ENCODE measurements at places on chromosomes 13 and 19.
A peak's percentile ranks its signal among the peaks of the same experiment; 100 is the strongest.

GRCh38 chr13:51541809-51542258, 42.4 kb upstream of the WDFY2 start:
- no peak for DNase-seq

GRCh38 chr13:110331362-110331761, 24.3 kb downstream of the COL4A2 start:
- DNase-seq = no peak

DNA sequence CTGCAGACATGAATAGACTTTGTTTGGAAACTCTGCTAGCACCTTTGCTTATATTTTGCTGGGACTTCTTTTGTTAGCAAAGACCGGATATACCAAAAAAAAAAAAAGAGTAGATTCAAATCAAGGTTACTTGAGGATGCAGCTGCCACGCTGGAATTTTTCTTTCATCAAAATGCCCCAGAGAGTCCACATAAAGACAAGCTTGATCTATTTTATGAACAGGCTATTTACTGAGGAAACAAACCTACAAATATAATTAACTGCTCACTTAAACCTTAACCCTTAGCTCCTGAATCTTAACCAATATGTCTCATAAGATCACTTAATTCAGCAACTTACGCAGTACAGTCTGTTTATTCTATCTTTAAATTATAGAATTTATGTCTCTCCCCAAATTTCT, 27.1 kb upstream of the DOCK9 start:
- peak; percentile 86 for DNase-seq

GRCh38 chr13:113475911-113476310, 14.6 kb downstream of the DCUN1D2 start:
- DNase-seq = no peak

- DNase-seq = no peak
Observed at GRCh38 chr13:25080773-25081172, 15.2 kb upstream of the PABPC3 start.

DNA sequence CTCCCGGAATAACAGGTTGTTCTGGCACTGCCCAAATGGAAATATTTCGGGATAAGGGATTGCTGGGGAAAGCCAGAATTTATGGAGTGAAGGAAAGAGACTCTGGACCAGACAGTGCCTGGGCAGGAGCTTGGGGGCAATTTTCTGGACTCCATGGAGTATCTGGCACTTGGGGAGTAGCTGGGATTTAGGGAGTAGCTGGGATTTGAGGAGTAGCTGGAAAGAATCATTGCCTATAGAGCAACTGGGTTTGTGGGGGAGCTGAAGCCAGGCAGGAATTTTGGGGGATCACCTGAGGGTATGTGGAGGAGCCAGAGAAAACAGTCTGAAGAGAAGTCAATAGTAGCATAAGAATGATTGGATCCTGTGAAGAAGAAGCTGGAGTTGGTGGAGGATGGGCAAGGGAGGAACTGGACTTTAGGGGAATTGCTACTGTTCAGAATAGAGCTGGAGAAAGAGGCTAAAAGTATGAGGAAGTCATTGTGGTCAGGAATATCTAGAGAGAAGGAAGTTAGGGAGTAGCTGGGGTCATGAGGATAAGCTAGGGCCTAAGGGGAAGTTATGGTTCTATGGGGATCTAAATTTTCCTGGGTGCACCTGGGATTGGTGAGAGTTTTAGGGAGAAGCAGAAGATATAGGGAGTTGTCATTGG, 14.8 kb downstream of the FSD1 start:
- no peak for DNase-seq

DNA sequence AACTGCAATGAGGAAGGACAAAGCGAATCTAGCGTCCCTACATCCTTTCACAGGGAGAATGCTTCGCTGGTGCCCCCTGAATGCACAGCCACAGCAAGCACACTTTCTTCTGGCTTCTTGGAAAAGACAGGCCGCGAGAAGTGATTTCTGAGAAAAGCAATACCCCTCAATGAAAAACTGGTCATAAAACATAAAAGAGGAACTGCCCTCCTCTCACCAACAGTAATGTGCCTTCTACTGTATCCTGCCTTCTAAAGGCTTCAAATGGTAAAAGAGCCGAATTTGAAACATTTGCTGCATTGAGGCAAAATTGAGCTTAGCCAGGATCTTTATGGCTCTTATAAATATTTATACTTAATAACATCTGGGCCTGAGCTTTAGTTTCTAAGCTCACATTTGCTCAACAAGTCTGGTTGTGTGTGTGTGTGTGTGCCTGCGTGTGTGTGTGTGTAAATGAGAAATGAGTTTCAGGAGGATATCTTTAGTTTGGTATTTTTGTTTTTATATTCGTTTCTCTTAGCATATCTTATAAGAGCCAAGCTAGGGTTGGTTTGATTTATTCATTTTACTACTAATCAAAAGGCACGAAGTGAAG, 246.1 kb upstream of the MAB21L1 start:
- DNase-seq = no peak

DNA sequence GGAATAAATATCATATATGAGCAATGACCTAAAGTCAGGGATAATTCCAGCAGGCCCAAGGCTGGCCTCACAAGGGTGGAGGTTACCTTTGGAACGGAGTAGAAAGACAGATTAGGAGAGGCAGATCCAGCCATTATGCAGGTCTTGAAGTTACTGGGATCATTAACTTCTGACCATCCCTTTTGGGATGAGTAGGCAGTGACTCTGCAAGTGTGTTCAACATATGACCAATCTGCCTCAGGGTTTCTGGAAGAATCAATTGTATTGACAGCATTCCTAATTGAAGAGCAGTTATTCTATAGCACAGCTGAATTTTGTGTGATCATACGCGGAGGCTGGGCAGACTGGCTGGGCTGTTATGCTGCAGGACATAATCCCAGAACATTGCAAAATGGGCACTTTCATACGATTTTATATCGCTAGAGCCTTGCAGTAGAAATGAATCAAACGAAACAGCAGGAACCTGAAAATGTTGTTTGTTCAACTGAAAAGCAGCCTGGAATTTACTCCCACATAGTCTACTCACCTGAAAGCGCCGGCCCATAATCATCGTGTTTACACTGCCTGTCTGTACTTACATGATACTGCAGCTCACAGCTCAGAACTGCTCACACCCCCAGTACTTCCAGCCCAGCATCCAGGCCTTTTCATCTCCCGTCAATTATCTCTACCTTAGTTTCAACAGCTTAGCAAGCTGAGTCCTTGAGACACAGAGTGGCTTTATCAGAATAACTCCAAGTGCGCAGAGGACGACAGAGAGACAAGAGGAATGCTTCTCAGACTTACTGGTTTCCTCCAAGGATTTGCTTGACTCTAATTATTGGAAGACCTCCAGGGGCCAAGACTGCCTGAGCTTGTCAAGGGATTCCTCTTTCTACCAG, 556.1 kb downstream of the EFNB2 start:
- no peak for DNase-seq

DNA sequence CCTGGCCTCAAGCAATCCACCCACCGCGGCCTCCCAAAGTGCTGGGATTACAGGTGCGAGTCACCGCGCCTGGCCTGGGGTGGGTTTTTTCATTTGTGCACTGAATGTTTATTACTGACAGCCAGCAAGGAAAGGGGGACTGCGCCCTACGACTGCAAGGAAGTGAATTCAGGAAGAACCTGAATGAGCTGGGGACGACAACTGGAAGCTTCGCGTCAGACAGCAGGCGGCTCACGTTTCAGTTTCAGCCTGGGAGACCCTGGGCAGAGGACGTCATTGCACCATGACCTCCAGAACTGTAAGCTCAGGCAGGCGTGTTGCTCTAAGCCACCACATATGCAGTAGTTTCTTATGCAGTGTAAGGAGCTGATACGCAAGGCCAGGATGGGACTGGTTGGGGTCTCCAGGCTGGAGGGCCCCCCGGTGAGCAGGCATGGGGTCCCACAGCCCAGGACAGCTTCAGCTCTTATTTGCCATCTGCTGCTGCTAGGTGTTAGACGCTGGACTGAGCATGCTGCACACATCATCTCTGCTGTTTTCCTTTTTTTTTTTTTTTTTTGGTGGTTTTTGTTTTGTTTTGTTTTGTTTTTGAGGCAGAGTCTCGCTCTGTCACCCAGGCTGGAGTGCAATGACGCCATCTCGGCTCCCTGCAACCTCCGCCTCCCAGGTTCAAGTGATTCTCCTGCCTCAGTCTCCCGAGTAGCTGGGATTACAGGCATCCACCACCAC, 66.6 kb downstream of the GADD45B start:
- DNase-seq = peak; percentile 76

DNA sequence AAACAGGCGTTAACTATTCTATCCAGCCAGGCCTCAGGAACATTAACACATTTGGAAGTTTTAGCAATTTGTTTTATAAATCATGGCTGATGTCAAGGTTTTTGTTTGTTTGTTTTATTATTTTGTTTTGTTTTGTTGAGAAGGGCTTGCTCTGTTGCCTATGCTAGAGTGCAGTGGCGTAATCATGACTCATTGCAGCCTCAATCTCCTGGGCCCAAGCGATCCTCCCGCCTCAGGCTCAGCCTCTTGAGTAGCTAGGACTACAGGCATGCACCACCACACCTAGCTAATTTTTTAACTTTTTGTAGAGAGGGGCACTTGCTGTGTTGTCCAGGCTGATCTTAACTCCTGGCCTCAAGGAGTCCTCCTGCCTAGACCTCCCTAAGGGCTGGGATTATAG, 28.3 kb downstream of the NUP58 start:
- DNase-seq = no peak

DNA sequence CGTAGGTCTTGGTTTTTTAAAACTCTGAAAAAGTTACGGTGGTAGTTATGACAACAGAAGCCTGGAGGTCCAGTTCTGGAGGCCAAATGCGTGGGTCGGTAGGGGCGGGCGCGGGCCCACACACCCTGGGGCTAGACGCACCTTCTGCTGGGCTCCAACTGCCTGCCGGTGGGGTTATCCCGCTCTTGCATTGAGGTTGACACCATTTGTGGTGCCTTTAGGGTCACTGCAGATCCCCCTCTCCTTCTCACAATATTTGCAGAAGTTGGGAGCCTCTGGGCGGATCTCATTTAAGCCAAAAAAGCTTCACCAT, 81.6 kb downstream of the CHST8 start:
- no peak for DNase-seq

DNA sequence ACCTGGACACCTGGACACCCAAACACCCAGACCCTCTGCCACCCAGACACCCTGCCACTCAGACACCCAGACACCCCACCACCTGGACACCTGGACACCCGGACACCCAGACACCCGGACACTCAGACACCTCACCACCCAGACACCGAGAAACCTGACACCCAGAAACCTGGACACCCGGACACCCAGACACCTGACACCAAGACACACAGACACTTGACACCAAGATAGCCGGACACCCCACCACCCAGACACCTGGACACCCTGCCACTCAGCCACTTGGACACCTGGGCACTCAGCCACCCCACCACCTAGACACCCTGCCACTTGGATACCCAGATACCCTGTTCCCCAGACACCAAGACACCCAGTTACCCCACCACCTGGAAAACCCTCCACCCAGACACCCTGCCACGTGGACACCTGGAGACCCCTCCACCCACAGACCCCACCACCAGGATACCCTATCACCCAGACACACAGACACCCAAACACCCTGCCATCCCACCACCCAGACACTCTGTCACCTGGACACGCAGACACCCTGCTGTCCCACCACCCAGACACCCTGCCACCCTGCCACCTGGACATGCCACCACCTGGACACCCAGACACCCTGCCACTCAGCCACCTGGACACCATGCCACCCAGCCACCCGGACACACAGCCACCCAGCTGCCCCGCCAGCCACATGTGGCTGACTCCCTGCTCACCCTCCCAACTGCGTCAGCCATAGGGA, 17.4 kb downstream of the C19orf12 start:
- DNase-seq = no peak

- DNase-seq = peak; percentile 59
Observed at GRCh38 chr13:45120967-45121831, 889 bp downstream of the GTF2F2 start.

DNA sequence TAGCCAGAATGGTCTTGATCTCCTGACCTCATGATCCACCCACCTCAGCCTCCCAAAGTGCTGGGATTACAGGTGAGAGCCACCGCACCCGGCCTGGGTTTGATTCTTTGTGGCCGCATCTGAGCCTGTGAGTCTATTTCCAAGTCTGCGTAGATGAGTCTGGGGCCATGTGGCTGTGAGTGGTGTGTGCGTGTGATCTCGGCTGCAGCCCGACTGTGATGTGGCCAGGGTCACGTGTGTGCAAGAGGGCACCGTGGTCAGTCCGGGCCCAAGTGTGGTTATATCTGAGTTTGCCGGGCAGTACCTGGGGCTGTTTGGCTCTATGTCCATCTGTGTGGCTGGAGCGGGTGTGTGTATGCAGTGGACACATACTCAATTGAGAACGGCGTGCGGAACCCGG, 5.4 kb downstream of the MEIS3 start:
- DNase-seq = no peak

DNA sequence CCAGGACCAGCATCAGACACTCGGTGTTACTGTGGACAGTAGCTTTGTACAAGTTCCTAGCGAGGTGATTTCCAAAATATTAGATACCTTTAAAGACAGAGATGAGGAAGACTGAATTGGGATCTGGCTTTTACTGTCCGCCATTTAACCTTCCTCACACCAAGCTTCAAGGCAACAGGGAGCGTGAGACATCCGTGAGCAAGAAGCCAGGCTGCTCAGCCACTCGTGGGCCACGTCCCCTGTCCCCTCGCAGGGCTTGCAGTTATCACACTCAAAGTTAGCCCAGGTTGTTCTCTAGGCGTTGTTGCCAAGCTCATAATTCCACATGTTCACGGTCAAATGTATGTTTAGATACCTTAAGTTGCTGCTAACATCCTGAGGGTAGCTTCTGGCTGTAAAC, 102.9 kb downstream of the COL4A2 start:
- no peak for DNase-seq

DNA sequence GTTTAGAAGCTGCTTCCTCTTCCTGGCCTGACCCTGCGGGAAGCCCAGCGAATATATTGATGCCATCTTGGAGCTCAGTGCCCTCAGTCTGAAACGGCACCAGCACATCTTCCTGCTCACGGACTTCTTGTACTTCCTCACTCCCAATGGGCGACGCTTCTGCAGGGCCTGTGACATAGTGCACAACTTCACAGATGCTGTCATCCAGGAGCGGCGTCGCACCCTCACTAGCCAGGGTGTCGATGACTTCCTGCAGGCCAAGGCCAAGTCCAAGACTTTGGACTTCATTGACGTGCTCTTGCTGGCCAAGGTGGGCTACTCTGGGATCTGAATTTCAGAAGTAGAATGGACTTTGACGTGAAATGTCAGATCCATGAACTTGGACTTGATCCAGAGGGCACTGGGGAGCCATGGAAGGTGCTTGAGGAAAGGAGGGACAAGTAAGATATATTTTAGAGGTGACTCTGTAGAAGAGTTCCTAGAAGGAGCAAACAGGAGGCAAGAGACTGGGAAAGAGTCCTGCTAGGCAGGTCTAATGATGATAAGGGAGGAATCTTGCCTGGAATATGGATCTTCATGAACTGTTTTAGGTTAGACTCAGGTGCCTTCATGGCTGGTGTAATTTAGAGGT, 38.4 kb upstream of the CYP4F8 start:
- no peak for DNase-seq

GRCh38 chr19:33444562-33445441, 71.3 kb downstream of the CEBPG start:
- no peak for DNase-seq
